Dorsolateral prefrontal cortex (tissue), 122 donors: ENCODE measurements at places on chromosomes 11 and 22. TPM values are rescaled to one million over a fixed set of nuclear protein-coding genes. Genes with fewer than 3 reads are reported as not detected.

DNA sequence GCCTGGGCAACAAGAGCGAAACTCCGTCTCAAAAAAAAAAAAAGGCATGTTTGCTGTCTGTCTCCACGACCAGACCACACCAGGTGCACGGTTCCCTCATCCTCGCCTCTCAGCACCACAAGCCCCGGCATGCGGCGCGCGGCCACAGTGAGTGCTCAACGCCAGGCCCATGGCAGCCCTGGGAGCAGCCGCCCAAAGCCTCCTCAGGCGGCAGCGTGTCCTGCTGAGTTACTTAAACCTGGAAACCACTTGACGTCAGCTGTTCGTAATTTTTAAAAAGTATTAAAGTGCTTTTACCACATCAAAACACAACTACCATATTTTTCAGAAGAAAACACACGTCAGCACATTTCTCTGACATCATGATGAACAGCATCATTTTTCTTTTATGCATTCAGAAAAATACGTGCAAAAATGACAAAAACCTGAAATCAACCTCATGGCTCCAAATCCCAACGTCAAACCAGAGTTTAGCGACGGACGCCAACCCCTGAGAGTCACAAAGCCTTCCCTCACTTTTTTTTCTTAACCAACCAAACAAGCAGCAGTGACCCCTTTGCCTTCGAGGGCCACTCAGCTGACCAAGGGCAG is 2.1 kb downstream of the DEAF1 start:
- DNase-seq = no peak

DNA sequence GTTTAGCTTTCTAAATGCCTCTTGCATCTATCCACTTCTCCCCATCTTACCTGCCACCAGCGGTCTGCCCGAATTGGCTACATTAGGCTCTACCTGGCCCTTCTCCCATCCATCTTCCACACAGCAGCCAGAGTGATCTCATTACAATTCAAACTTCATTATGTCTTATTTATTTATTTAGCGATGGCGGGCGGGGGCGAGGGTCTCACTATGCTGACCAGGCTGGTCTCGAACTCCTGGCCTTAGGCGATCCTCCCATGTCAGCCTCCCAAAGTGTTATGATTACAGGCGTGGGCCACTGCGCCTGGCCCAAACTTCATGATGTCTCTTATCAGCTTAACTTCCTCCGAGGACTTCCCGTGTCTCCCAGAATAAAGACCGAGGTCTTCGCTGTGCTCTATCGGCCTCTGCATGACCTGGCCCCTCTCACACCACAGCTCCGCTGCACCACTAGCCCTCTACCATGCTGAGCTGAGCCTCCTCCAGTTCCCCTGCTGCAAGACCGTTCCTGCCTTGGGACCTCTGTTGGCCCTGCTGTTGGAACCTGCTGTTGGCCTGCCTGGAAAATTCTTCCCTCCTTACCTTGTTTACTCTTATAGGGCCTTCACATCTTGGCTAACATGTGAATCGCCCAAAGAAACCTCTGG is 870 bp upstream of the CTTN start:
- no peak for DNase-seq

The DERL3 gene
- total RNA-seq = 2.1 TPM

GRCh38 chr11:111720801-111721494 is 45.2 kb downstream of the PPP2R1B start:
- DNase-seq = no peak

The NRXN2 gene
- 291 TPM for total RNA-seq

DNA sequence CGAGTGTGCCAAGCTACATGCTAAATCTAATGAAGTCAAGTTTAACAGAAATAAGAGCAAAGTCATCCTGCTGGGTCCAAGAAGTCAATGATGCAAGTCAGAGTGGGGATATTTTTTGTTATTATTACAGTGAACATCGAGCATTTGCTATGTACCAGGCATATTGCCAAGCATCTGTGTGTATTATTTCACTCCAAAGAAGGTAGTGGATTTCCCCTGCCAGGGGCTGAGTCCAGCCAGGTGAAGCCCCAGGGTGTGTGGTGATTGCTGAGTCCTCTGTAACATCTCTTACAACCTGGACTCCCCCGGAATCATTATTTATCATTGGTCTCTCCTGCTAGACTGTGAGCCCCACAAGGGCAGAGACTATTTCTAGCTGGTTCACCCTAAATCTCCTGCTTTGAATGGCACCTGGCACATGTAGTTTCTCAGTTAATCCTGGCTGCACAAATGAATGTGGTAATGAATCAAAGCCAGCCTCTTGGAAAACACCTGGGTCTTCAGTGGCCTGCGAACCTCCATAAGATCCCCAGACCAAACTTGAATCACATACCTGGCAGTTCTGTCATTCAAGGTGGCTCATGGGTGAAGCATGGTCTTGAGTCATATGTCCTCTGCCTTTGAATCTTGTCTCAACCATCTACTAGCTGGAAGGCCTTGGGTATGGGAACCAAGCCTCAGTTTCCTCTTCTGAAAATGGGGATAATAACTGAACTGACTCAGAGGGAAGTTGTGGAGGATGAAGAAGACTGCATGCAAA is 549.2 kb downstream of the MIAT start:
- no peak for DNase-seq

DNA sequence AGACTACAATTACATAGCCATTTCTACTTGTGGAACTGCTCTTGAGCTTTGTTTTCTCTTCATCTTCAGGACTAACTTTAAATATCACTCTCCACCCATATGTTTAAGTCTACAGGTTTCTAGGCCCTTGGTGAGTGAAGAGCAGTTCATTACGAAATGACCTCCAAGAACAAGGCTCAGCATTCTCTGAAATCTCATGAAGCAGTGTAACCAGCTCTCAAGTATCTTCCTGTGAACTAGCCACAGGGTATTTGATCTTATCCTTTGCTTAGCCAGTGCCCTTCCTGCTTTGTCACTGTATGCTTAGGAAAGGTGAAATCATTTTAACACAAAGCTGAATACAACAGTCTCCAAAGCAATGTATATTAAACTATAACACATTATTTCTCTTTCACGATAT is 20.4 kb upstream of the LYVE1 start:
- DNase-seq = no peak

The ANO5 gene
- 33.0 TPM for total RNA-seq

DNA sequence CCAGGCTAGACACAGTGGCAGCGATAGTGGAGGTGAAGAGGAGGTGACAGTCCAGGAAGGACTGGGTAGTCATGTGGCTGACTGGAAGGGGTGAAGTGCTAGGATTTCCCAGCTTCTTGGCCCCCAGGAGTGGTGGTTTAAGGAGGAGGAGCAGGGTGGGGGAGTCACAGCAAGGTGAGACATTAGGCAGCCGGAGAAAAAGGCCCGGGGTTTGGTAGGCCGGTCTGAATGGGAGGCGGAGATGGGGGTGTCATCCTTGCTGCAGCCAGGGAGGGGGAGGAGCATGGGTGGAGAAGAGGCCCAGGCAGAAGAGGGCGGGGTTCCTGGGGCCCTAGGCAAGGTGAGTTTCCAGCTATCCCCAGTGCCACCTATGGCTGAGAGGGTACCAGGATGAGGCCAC is 6.1 kb downstream of the SIPA1 start:
- no peak for DNase-seq

The JAML gene
- 0.79 TPM for total RNA-seq

DNA sequence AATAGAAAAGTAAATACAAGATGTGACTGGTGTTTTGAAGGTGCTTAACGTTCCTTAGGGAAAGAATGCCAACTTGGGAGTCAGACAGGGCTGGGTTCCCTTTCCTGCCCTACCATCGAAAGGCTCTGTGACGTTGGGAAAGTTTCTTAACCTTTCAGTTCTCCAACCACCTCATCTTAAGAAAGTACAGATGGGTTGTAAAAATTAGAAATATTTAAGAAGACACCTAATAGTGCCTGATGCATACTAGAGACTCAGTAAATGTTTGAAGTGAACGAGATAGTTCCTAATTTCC is 1.1 kb downstream of the GTPBP1 start:
- no peak for DNase-seq

The ST14 gene
- 2.4 TPM for total RNA-seq

The GSTT2 gene
- not detected for total RNA-seq

DNA sequence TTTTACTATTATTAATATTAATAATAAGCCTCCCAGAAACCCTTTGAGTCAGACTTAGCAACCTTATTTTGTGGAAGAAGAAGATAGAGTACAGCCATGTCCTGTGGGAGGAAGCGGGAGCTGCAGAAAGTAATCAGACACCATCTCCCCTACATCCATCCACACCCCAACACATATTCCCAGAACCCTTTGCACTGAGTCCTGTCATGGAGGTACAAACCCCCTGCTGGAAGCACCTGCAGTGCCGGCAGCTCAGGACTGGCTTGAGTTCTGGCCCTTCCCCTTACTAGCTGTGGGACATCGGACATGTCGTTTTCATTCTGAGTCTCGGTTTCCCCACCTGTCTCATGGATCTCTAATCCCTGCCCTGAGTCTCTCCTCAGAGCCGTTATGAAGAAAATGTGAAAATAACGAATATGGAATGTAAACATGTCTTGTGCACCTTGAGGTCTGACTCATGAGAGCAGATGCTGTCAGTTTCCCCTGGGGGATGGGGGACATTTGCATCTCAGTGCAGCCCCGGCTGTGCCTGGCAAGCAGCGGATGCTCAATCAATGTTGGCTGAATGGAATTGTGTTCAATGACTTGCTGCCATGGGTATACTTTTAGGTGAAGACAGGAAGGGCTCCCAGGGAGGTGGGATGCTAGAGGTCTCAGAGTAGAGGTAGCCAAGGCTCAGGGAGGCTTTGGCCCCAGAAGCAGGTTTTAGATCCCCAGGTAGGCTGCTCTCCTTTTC is 45.4 kb downstream of the TP53I11 start:
- DNase-seq = no peak

DNA sequence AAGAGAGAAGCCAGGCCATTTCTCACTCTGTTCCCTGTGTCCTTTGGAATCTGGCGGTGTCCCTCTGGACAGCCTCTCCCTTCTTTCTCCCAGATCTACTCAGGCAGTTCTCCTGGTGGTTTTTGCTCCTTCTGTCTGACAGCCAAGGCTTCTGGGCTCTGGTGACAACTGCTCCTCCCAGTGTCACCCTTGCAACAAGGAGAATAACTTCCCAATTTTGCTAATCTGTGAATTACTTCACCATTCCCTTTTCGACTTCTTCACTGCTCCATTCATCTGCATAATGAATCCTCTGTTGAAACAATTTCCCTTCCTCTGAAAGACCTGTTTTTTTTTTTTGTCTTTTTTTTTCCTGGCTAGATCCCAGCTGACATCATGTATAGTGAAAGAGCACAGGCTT is 56.3 kb upstream of the PDE3B start:
- DNase-seq = no peak

The DENND6B gene
- 43.6 TPM for total RNA-seq
